ENCODE measurements at places on chromosomes 2 and 18.

- DNase-seq = no peak
These were observed 114.8 kb downstream of the SCG2 start for GRCh38 chr2:223487214-223487846.

DNA sequence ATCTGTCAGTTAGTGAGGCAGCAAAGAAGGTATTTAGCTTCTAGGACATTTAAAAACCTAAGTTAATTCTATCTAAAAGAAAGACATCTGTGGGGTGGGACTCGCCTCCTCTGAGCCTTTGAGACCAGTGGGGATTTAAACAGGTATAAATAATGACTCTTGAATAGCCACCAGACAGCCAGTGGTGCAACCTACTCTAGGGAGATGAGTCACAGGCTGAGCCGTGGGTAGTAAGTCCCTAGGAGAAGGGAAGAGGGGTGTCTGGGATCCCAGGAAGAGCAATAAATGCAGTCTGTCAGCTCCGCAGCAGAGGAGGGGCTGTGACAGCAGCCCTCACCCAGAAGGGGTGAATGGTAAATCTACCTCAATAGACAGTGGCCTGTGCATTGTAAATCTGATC, 43.1 kb upstream of the GALNT3 start:
- peak; percentile 82 for DNase-seq

DNA sequence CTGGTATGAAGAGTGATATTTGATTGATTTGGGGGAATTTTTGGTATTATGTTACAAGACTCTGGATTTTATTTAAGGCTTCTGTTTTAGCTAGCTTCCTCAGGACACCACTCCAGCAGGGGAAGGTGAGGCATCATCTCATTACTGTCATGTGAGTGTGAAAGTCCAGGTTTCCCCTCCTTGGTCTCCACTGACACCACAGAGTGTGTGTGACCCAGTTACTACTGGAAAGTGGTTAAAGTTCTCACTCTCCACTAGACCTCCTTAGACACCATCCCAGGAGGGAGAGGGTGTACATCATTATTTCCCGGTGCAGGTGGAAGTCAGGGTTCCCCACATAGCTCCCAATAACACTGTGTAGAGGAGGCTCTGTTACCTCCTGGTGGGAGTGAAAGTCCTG, 35.8 kb upstream of the EPG5 start:
- no peak for DNase-seq

- DNase-seq = peak; percentile 47
These were observed 861 bp upstream of the SEMA4C start for GRCh38 chr2:96870626-96871255.

DNA sequence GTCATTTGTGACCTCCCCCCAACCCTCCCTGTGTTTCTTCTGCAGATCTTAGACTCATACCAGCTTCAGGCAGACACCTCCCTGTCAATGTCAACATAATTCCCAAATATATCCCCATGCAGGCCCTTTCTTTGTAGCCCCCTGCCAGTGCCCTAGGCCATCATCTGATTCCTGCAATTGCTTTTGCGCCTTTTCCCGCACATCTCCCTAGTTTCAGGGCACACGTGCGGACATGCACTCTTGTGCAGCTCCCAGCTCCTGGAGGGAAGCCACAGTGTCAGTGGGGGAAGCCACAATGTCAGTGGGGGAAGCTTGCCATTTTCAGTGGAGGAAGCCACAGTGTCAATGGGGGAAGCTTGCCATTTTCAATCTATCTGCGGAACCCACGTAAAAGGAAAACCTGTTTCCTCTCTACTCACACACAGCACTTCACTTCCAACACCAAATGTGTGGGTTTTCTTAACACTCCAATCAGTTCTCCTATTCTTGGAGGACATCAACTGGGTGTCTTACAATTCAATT, 256.4 kb downstream of the ACKR3 start:
- no peak for DNase-seq

- no peak for DNase-seq
These were observed 116.8 kb upstream of the PKDCC start for GRCh38 chr2:41930807-41931566.

DNA sequence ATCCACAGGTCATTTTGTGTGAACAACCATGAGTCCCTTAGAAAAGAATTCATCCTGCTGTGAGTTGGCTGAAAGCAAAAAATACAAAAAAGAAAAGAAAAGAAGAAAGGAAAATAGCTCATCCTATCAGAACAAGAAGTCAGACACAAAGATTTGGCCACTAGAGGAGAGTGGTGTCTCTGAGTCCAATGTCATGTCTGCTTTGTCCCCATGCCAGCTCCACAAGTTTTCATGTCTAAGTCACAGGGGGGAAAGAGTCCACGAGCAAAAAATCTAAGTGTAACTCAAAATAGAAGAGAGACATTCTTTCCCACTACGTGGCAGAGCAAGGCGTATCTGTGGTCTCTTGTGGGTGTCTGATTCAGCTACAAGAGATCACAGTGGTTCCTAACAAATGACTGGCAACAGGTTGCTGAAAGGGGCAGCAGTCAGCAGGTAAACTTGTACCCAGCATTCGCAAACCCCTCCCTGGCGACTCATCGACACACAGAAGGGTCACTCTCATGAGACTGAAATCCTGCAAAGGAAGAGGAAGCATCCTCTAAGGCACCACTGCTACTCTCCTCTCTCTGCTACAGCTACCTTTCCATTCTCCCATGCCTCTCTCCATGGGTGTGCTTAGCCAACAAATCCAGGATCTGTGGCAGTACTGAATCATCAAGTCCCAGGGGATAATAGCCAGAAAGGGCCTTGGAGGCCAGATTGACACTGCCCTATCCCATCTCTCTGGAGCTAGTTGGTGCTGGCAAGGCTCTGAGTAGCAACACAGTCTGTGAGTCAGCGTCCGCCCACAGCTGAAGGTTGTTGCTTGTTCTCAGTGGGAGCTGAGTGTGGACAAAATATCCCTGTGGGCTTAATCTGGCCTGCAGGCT, 123.0 kb upstream of the SLC39A10 start:
- DNase-seq = peak; percentile 75

DNA sequence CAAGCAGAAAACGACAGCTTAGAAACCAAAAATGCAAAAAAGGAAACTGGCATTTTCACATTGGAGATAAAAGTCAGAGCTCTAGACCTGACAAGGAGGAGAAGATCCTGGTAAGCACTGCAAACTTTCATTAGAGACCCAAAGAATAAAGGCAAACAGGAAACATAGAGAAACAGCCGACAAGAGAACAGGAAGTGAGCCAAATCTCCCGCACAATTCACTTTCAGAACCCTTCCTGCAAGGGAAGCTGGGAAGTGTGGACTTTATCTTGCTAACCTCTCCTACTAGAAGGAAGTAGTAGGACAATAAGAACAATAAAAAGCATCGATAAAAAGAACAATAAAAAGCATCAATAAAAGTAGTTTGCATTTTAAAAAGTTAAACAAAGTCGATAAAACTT, 417.8 kb upstream of the SPHKAP start:
- DNase-seq = no peak

Data from epithelial cell of esophagus (primary cell).